ENCODE measurements at places on chromosomes 5 and 9.

DNA sequence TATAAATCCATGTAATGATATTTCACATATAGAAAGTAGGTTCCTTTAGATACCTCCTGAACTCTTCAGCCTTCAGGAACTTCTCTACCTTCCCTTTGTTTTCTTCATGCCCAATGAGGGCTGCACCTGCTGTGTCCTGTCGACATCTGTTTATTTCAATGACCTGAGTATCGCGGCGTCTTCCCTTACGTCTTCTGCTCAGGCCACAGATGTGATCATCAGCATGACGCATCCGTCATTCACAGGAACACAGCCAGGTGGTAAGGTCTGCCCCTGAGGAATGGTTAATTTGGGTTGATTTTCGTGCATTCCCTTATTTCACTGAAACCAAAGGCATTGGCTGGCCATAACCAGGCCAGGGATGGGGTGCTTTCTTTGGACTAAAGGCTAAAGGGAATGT, 217.1 kb downstream of the MED10 start:
- no peak for DNase-seq

DNA sequence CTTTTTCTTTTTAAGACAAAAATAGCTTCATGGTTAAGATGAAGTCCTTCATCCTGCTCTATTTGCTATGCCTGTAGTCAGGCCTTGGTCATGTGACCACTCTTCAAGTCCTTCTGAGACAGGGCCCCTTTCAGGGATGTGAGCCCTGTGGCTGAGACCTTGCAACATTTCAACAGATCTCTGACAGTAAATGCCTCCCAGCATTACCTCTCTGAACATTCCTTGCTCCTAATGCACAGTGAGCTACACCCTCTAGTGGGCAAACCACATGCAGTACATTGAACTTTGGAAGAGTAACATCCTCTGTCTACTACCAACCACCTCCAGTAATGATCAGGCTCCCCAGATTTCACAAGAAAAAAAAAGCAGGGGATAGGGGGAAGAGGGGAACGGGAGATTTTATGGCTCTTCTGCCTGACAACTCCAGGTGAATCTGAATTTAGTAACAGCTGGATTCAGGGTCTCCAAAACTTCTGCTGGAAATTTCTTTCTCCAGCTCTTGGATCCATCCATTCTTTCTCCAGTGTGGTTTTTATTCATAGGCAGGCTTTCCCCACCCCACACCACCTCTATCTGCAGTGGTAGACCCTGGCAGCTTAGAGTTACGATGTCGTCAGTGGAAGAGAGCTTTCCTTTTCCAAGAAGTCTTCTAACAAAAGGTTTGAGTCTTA, 8.9 kb upstream of the FBXO38 start:
- no peak for DNase-seq

- no peak for DNase-seq
These were observed 57.7 kb downstream of the SMARCA2 start for GRCh38 chr9:2072752-2073405.

- DNase-seq: peak; percentile 61
These were observed 42.0 kb upstream of the ORM1 start for GRCh38 chr9:114280636-114281472.

GRCh38 chr5:123950701-123951581, 439.0 kb downstream of the CSNK1G3 start:
- DNase-seq: no peak

DNA sequence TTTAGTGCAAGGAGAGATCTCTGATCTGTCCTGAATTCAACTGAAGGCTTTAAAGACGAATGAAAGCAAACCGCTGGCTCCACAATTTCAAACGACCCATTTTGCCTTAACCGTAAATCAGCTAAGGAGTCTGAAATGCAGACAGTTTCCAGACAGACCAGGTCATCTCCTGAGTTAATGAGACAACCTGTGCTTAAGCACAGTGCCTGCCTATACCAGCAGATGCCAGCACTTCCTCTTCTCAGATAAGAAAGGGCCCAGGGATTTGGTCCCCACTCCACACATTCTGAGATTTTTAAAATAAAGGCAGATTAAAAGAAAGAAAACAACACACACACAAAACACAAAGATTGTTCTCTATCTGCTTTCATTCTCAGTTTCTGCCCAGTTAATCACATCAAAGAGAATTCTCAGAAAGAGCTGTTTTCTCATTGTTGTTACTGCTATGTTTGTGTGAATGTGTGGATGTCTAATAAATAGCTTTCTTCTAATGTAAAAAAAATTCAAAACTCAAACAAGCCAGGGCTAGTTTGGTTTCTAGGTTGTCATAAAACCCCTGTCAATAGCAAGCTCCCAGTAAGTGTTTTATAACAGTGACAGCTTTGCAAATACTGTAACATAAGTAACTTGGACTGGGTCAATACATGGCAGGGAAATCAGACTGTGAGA, 157.7 kb upstream of the SLC24A2 start:
- no peak for DNase-seq

GRCh38 chr5:95194856-95195255, 90.0 kb downstream of the MCTP1 start:
- no peak for DNase-seq

DNA sequence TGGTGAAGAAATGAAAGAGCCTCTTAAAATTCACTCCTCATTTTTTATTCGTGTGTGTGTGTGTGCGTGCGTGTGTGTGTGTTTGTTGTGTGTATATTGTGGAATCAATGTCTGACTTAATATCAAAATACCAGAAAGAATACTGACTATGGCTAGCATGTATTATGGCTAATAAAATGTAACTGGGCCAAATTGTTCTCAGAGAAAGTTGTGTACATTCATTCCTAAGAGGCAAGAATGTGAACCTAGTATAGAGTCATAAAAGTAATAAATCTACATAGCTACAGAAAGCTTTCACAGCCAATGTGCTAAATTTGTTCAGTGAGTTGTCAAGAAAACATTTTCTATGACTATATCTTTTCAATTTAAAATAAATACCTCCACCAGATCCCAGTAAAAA, 211.5 kb downstream of the EBF1 start:
- DNase-seq: peak; percentile 50

DNA sequence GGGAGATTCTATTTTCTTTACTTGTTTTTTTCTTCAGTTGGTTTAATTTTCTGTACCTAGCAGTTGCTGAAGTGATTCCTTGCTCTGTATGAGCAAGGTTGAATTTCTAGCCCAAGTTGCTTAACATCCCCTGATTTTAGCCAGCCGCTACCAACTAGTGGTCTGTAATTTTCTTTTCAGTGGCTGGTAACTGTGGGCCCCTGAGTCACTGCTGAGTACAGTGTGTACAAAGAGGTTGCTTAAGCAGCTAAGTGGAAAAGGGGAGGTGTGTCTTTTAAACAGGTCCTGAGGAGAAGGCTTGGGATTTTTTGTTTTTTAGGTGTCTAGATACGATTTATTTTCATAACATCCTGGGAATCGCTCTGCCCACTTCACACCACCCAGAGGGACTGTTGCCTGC, 254.7 kb downstream of the NR3C1 start:
- no peak for DNase-seq

- DNase-seq: no peak
These were observed 97.1 kb upstream of the ASTN2 start for GRCh38 chr9:117511852-117512481.

GRCh38 chr5:167261309-167262100, 1029.9 kb upstream of the WWC1 start:
- no peak for DNase-seq

- no peak for DNase-seq
These were observed 56.2 kb upstream of the APC start for GRCh38 chr5:112681481-112681908.

DNA sequence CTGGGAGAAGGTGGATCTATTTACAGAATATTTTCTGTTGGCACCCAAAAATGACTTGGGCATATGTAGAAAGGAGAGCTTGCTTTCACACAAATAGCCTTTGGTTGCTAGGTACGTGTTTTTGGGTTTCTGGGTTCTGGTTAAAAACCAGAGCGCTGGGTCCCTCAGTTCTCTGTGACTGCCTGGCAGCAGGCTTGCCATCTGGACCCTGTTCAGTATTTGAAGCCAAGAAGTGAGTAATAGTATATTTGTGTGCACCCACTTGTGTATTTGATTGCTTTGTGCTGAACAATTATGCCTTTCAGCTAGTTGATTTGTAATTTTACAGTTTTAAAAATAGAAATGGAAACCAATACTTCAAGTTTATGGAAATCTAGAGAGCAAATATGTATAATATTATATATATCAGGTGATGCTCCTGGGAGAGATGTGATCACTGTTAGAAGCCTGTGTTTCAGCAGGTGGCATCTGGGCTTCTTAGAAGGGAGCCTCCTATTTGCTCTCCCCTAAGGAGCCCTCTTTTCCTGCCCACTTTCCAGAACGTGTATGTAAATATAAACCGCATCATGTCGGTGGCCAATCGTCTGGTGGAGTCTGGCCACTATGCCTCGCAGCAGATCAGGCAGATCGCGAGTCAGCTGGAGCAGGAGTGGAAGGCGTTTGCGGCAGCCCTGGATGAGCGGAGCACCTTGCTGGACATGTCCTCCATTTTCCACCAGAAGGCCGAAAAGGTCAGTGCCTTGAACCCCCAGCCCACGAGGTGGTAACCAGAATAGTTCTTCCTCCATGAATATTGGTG, 153.6 kb downstream of the TRIO start:
- DNase-seq: no peak

GRCh38 chr9:110997847-110998246, 40.4 kb downstream of the LPAR1 start:
- DNase-seq: no peak

GRCh38 chr5:132385326-132386105, 16.0 kb downstream of the SLC22A5 start:
- DNase-seq: no peak

- DNase-seq: peak; percentile 69
These were observed 512.7 kb upstream of the PAPPA start for GRCh38 chr9:115640887-115641286.

All from AG04449 (cell line).